ENCODE measurements at places on chromosomes 2 and 18.

DNA sequence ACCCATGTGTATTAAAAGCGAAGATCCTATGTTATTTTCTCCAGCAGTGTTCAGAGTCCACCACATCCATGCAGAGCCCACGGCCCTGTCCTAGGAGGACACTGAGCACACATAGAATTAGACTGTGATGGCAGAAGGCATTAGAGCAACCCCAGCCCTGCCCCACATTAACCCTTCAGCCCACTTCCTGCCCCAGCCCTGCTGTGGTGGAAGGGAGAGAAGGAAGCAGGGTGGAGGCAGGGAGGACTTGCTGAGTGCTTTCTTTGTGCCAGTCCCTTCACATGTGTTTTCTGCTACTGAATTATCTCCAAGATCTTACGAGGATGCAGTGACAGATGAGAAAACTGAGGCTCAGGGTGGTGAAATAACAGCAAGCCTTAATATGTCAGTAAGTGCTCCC is 339.0 kb downstream of the SMAD2 start:
- no peak for DNase-seq

- DNase-seq = no peak
Observed at GRCh38 chr18:54684784-54685183, 93.7 kb downstream of the DYNAP start.

DNA sequence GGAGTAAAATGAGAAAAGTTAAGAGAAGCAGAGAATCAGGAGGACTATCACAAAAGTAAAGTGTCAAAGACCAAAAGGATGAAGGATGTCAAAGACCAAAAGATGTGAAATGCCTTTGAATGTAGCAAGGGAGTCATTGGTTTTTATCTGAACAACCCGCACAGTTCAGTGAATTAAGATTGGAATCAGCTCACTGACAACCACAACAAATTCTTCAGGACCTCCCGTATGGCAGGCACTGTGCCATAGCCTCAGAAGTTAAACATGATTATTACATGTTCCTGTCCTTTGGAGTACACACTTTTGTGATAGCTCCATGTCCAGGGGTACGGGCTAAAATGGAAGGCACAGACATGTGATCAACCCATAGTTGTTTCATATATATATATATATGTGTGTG is 5.0 kb upstream of the TXNL1 start:
- no peak for DNase-seq

GRCh38 chr2:43593254-43593653 is 2.6 kb downstream of the THADA start:
- no peak for DNase-seq
